ENCODE measurements at places on chromosomes 2 and 18.

DNA sequence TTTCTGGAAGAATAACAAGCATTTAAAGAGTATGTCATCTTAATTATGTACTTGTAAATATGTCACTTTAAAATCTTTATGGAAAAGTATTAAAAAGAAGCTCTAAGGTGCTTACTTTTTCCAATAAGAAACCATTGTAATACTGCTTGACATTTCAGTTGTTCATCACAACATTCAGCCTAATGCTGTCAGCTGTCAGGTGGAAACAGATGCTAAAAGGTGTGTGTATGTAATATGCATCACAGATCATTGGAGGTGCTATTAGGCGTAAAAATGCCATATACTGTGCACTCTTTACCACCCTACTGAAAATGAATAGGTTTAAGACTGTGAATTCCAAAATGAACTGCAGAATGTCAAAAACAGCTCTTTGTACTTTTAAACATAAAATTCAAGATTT, 40.3 kb downstream of the METTL8 start:
- no peak for DNase-seq

GRCh38 chr2:85002534-85002933, 31.6 kb downstream of the KCMF1 start:
- no peak for DNase-seq

DNA sequence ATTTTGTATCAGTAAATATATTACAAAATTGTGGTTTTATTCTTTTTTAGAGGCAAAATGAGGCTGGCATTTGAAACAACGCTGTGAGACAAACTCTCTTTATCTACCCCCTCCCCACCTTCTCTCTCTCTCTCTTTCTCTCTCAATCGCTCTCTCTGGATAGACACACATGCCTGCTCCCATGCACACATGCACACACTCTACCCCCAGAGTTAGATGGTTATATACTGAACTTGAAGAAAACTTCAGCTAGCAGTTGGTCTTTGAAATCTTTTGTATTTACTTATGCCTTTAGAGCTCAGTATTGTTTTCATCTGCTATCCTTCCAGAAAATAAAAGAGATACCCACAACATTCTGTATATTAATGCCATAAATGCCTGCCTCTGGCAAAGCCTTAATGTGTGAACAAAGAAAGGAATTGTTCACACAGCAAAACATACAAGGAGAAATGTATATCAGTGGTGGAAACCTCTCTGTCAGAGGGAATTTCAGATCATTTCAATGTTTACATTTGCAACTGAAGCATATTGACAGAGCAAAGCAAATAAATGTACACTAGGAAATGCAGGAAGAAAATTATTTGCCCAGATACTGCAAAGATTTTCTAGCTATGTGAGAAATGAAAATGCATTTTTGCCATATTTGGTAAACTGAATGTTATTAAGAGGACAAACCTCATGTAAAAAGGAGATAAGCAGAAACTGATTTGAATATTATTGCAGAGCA, 217.0 kb upstream of the UBE2E3 start:
- no peak for DNase-seq

GRCh38 chr2:189505492-189505891, 64.2 kb downstream of the WDR75 start:
- no peak for DNase-seq

DNA sequence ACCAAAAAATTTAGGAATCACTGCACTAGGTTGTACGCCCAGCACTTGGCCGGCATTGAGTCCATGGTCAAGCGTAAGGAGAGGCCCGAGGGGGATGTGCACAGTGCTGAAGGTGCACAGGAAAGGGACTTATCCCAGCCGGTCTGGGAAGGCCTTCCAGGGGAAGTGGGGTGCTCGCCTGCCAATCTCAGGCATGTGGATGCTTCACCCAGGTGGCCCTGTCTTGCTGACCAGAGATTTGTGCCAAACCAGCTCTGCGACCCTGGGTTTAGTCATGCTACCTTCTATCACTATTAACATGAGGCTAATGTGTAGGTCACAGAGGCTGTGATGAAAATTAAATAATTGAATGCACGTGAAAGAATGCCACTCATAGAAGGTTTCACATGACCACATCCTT, 1.7 kb upstream of the ITM2C start:
- DNase-seq, result no peak
